ENCODE measurements at places on chromosomes 5 and 9. TPM values are rescaled to one million over a fixed set of nuclear protein-coding genes. Genes with fewer than 3 reads are reported as not detected.

GRCh38 chr9:129936222-129936621, 101.0 kb downstream of the USP20 start:
- no peak for DNase-seq

GRCh38 chr5:10424124-10424731, 17.5 kb upstream of the ROPN1L start:
- DNase-seq, result no peak

- no peak for DNase-seq
These were observed 179.6 kb upstream of the PITX1 start for GRCh38 chr5:135213466-135214239.

GRCh38 chr5:34452170-34452828, 203.8 kb upstream of the RAI14 start:
- no peak for DNase-seq

GRCh38 chr5:137566780-137567179, 67.7 kb upstream of the SPOCK1 start:
- DNase-seq, result no peak

GRCh38 chr9:122954253-122954691, 13.5 kb downstream of the RABGAP1 start:
- no peak for DNase-seq

GRCh38 chr5:116750631-116751580, 176.3 kb upstream of the SEMA6A start:
- DNase-seq, result no peak

- no peak for DNase-seq
These were observed 2.9 kb upstream of the SIT1 start for GRCh38 chr9:35653611-35654010.

GRCh38 chr5:116135344-116135743, 50.5 kb downstream of the COMMD10 start:
- no peak for DNase-seq

DNA sequence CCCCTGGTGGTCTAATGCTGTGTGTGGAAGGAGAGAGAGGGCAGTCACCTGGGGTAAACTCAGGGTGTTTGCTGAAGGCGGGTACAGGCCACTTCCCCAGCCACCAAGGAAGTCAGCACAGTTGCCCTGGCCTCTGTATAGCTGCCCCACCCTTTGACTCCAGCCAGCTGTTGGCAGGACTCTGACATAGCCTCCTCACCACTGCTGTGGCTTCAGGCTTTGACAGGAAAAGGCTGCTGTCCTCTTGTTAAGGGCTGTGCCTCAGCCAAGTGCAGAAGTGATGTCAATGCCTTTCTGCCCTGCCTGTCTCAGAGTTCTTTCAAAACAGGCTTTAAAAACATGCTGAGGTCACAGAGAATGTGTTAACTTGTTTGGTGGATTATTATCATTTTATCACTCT, 487.2 kb upstream of the KLF4 start:
- no peak for DNase-seq

DNA sequence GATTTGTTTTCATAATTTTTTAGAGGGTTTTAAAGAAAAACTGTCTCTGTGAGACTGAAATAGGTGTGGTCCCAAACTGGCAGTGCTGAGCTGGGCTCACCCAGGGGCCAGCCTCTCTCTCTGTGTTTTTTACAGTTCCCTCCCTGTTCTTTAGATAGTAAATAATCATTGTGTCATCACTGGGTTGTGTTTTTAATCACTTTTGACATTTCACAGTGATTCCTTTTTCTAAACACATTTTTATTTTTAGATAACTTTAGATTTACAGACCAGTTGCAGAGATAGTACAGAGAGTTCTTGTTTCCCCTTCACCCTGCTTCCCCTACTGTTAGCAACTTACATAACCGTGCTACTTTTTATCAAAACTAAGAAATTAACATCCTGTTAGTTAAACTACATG, 44.4 kb downstream of the MAP1B start:
- no peak for DNase-seq

DNA sequence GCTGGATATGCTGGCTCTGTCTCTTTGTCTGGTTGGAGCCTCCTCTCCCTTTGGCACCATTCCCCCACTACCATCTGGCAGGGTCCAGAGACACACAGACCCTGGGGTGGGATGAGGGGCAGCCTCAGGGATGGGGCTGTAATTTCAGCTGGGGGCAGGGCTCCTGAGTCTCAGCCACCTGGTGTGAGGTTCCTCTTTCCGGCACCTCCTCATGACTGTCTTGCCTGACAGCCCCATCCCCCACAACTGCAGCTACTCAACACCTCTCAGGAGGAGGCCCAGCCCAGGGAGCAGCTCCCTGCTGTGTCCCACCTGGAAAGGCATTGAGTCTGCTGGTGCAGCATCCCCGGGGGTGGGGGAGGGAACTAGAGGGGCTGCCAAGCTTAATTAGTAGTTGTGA, 11.7 kb upstream of the RPS14 start:
- DNase-seq, result no peak

The ARID3C gene
- total RNA-seq, result 0.31 TPM

The ECSCR gene
- total RNA-seq, result not detected

The CDC25C gene
- 5.5 TPM for total RNA-seq

The TPM2 gene
- 1.4 TPM for total RNA-seq

The CD274 gene
- 97.1 TPM for total RNA-seq

The OR1Q1 gene
- not detected for total RNA-seq
